Neural crest cell (in vitro differentiated cells): ENCODE measurements at places on chromosomes 4 and X.

- no peak overlapping the region for H3K27ac ChIP-seq
- H3K36me3 ChIP-seq: peaks cover 8% of the 10 kb centered on the region
- H3K4me1 ChIP-seq: peaks cover 17% of the 10 kb centered on the region
- H3K4me3 ChIP-seq: no peak overlapping the region
- H3K27me3 ChIP-seq: no peaks in the 10 kb centered on the region
Measured at GRCh38 chr4:169582203-169582602, 30.2 kb downstream of the NEK1 start.

GRCh38 chr4:133402616-133403015, 253.5 kb downstream of the PCDH10 start:
- no peak for DNase-seq
- H3K36me3 ChIP-seq: no peaks in the 10 kb centered on the region
- no peaks in the 10 kb centered on the region for H3K27me3 ChIP-seq
- no peak overlapping the region for H3K27ac ChIP-seq

DNA sequence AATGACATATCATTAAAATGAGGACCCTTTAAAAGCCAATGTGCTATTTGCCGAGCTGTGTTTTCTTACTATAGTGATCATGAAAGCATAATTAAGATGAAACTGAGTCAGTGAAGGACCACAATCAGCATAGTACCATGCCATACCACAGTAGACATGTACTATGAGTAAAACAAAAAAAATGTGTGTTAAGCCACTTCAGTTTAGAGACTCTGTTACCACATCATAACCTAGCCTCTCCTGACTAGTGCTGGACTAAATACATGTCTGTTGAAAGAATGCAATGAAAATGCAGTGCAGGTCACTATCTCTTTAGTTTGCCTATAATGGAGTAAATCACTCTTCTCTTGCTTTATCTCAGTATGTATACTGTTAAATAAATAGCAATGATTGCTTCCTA, 12.3 kb upstream of the DDX53 start:
- H3K27ac ChIP-seq: no peak overlapping the region
- DNase-seq: no peak
- no peak overlapping the region for H3K4me3 ChIP-seq
- no peaks in the 10 kb centered on the region for H3K36me3 ChIP-seq

DNA sequence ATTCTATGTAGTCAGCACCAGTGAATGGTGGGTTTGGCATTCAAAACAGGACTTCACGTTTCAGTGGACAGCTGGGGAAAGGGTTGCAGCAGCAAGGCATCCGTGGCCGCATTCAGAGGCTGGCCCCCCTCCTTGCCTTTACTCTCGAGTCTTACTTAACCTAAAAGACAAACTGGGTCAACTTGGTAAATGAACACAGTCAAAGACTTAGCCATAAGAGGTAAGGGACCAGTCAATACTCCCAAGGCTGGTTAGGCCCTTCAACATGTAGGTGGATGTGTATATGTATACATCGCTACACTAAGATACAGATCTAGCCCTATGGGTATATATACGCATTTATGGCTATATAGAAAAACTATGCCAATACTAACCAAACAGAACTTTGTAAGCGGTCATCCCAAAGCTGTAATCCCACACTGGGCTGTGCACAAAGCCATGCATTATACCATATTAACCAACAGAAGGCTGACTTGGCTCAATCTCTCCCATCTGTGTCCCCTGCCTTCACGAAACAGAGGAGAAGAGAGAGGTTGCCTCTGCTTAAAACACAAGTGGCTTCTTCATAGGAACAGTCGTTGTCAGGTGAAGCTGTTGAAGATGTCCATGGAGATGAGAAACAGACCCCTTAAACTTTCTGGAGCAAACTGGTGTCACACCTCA, 61.9 kb downstream of the TSC22D3 start:
- DNase-seq: no peak
- H3K4me1 ChIP-seq: peaks cover 31% of the 10 kb centered on the region
- H3K27me3 ChIP-seq: no peaks in the 10 kb centered on the region
- H3K36me3 ChIP-seq: no peaks in the 10 kb centered on the region
- no peak overlapping the region for H3K4me3 ChIP-seq

GRCh38 chr4:79626101-79626500, 218.1 kb upstream of the GK2 start:
- no peaks in the 10 kb centered on the region for H3K36me3 ChIP-seq
- no peak overlapping the region for H3K27ac ChIP-seq

DNA sequence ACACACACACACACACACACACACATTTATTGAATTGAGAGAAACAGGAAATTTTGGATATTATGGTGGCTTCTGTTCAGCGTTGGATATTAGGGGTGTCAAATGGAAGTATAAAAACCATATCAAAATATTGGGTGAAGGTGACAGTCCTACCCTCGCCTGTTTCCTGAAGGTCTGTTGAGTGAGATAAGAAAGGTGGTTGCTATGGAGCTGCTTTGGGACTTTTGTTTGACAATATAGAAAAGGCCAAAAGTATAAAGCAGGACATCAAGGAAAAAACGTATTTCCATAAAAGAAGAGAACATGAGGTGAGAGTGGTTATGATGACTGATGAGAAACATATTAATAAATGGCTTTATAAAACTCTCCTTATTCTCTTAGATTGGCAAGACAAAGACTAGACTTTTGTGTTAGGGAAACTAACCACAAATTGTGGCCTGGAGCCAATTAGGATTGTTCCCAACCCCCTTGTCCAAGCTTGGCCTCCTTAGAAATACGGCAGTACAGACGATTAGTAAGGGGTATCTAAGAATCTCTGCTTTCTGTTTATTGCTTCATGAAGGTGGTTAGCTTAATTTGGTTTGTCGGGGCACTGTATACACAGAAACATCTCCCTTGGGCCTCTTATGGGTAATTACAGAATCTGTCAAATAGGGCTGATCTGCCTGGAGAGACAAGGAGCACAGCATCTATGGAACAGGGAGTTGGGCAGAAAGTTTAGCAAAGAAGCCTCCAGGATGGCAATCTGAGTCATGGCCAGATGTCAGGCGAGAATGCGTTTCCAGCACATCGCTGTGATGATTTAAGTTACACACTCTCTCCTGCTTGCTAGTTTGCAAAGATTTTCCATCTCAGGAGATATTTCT, 198.0 kb downstream of the CBR4 start:
- no peak overlapping the region for H3K4me3 ChIP-seq
- no peaks in the 10 kb centered on the region for H3K36me3 ChIP-seq
- no peak overlapping the region for H3K27ac ChIP-seq
- H3K4me1 ChIP-seq: peaks cover 47% of the 10 kb centered on the region
- H3K27me3 ChIP-seq: no peaks in the 10 kb centered on the region

GRCh38 chrX:70025464-70025863, 24.3 kb downstream of the AWAT2 start:
- DNase-seq: no peak
- peaks cover 12% of the 10 kb centered on the region for H3K4me1 ChIP-seq
- H3K4me3 ChIP-seq: no peak overlapping the region
- H3K27ac ChIP-seq: no peak overlapping the region
- H3K36me3 ChIP-seq: peaks cover 2% of the 10 kb centered on the region

DNA sequence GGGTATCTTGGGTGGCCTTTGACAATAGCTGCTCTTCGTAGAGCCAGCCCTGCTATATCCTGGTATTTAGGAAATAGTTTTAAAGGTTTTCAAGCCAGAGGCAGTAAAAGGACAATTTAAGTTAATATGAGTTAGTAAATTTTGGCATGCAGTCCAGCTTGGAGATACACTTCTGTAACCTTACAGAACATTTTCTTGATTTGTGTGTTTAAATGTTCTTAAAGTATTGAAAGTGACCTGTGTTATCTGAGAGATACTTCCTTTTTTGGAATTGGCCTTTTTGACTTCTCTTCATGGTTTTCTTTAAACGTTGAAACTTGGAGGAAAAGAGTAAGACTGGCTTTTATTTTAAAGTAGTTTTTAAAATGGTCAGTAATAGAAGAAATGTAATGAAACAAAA, 25.5 kb downstream of the PDLIM5 start:
- peaks cover 19% of the 10 kb centered on the region for H3K4me1 ChIP-seq
- no peak overlapping the region for H3K4me3 ChIP-seq
- peaks cover under 1% of the 10 kb centered on the region for H3K36me3 ChIP-seq
- H3K27ac ChIP-seq: no peak overlapping the region

GRCh38 chrX:48802905-48803200, 986 bp downstream of the HDAC6 start:
- H3K36me3 ChIP-seq: peaks cover 12% of the 10 kb centered on the region
- no peak for DNase-seq
- H3K27ac ChIP-seq: peak overlapping the region; percentile 97
- peaks cover 21% of the 10 kb centered on the region for H3K4me1 ChIP-seq

DNA sequence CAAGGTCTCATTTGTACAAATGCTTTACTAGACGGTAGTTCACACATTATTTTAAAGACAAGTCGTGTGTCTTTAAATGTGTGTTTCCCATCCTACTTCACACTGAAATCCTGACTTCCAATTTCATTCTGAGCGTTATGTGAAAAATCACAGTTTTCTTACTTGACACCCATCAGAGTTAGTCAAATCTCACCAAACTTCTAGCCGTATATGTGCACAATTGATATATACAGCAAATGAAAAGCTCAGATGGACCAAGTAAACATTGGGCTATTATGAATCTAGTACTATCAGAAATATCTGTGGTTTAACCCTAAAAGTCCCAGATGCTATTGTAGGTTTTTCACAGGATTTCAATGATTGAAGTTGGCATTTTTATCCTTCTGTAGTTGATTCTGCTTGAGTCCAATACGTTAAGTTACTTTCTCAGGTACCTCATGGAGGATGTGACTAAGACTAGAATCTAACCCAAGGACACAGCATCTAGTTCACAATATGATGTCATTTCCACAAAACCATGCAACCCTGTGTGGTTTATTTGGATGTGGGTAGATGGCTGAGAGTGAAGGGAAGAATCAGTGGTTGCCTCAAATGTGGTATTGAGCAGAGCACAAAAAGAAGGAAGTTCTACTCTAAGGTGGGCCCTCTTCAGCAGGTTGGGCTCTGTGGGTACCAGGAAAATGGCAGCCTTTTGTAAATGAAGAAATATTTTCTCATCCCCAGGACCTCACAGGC, 22.1 kb upstream of the TRIM60 start:
- no peaks in the 10 kb centered on the region for H3K4me1 ChIP-seq
- H3K4me3 ChIP-seq: no peak overlapping the region
- H3K36me3 ChIP-seq: no peaks in the 10 kb centered on the region
- no peaks in the 10 kb centered on the region for H3K27me3 ChIP-seq
- no peak for DNase-seq
- H3K27ac ChIP-seq: no peak overlapping the region

DNA sequence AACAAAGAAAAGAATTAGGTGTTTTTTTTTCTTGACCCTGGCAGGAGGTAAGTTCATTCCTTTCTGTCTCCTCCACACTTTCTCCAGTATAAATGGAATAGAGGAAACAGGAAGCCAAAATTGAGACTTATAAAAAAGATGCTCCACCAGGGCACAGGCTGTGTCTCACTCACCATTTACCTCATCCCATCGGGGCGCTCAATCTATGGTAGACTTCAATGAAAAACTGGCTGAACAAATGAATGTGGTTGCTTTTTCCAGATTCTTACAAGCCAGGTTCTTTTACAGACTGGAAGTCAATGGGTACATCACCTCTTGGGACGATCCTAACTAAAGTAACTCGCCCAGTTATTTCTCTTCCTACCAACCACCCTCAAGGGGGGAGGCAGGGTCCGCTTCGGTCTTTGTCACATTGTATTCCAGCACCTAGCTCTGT, 685 bp downstream of the COMMD8 start:
- DNase-seq: no peak
- peaks cover 30% of the 10 kb centered on the region for H3K4me1 ChIP-seq
- peaks cover 8% of the 10 kb centered on the region for H3K36me3 ChIP-seq
- H3K27me3 ChIP-seq: no peaks in the 10 kb centered on the region

GRCh38 chr4:61520166-61520565, 320.0 kb downstream of the ADGRL3 start:
- no peak for DNase-seq
- no peaks in the 10 kb centered on the region for H3K27me3 ChIP-seq
- H3K36me3 ChIP-seq: peaks cover 9% of the 10 kb centered on the region
- no peak overlapping the region for H3K4me3 ChIP-seq
- no peak overlapping the region for H3K27ac ChIP-seq

DNA sequence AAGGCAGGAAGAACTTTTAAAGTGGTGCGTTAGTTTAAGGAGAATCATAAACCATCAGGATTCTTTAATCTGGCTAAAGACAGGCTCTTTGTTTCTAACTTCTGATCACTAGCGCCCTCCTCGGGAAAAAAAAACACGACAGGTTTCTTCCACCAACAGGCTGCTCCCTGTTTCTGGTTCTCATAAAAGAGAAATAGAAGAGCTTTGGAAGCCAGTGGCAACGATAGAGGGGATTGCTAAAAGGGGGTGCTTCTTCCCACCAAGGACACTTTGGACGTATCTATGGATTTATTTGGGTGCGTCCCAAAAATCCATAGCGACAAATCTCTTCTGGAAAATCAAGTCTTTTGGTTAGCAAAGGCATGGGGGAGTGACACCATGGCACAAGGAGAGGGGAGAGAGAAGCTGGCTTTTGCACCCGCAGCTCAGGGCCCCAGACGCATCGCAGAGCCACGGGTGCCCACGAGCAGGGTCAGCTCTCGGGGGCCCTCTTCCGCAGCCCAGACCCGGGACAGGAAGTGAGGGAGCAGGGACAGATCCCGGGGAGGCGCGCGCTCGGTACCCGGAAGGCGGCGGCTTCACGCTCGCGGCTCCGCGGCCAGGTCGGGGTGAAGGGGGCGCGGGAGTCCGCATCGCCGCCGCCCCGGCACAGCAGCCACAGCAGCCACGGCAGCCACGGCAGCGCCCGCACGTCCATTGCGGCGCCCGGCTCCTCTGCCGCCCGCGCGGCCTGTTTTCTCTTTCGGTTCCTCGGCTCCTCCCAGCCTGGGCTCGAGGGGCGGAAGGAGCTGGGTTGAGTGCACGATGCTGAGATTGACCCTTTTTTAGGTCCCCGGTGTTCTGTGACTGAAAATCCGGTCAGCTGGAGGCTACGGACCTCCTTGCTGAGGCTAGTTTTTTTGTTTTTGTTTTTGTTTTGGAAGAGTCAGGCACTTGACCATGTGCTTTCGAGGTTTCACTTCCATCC, at the start of gene CTSO:
CTSO (minus strand) TSS at position 716 of the 967 bp plus-strand sequence; CDS start at position 697, 19 bp downstream.
- no peaks in the 10 kb centered on the region for H3K36me3 ChIP-seq
- DNase-seq: peak; percentile 37
- peaks cover 5% of the 10 kb centered on the region for H3K4me1 ChIP-seq
- peak within 1 kb of the TSS; percentile 92 for H3K4me3 ChIP-seq
- peak within 1 kb of the TSS; percentile 99 for H3K27ac ChIP-seq
- H3K27me3 ChIP-seq: no peaks in the 10 kb centered on the region

GRCh38 chr4:177155454-177155853, 154.2 kb upstream of the NEIL3 start:
- H3K4me1 ChIP-seq: no peaks in the 10 kb centered on the region
- no peak overlapping the region for H3K4me3 ChIP-seq
- H3K27me3 ChIP-seq: no peaks in the 10 kb centered on the region
- H3K27ac ChIP-seq: no peak overlapping the region
- no peaks in the 10 kb centered on the region for H3K36me3 ChIP-seq
